Neural progenitor cell (in vitro differentiated cells): ENCODE measurements at places on chromosomes 7 and 10. TPM values are rescaled to one million over a fixed set of nuclear protein-coding genes. Genes with fewer than 3 reads are reported as not detected.

- H3K27ac ChIP-seq, result no peak overlapping the region
- no peak overlapping the region for H3K4me3 ChIP-seq
- H3K4me1 ChIP-seq, result no peaks in the 10 kb centered on the region
- no peaks in the 10 kb centered on the region for H3K36me3 ChIP-seq
- no peaks in the 10 kb centered on the region for H3K27me3 ChIP-seq
These were observed 70.6 kb upstream of the RHEB start for GRCh38 chr7:151590071-151590849.

DNA sequence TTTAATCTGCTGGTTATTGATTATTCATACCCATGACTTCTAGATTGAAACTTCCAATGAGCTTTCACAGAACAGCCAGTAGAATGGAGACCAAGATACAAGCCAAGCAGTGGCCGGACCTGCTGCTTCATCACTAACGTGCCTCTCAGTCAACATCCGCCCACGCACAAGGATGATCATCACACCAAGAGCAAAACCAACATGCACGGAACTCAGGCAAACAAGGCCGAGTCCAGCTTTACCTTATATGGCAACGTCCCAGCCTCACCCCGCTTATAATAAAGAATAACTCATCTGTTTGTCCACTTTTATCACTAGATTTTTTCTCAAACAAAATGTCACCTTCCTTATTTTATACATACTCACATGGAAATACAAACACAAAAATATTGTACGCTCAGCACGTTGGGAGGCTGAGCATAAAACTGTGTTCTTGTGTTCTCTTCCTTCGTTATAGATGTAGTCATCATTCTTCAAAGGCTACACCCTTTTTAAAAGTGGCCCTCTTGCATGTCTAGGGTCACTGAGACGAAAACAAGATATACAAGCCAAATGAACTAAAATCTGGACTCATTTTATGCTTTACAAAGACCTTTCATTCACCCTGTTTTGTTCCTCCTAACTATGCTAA is 122.7 kb downstream of the SFMBT2 start:
- H3K27me3 ChIP-seq, result no peaks in the 10 kb centered on the region
- peaks cover 3% of the 10 kb centered on the region for H3K4me1 ChIP-seq
- DNase-seq, result no peak
- H3K27ac ChIP-seq, result no peak overlapping the region
- H3K36me3 ChIP-seq, result no peaks in the 10 kb centered on the region
- no peak overlapping the region for H3K4me3 ChIP-seq

- H3K4me3 ChIP-seq, result no peak overlapping the region
- no peaks in the 10 kb centered on the region for H3K36me3 ChIP-seq
- DNase-seq, result no peak
- H3K27ac ChIP-seq, result no peak overlapping the region
- H3K27me3 ChIP-seq, result no peaks in the 10 kb centered on the region
These were observed 56.3 kb upstream of the CAMK2B start for GRCh38 chr7:44381494-44382220.

- no peak overlapping the region for H3K4me3 ChIP-seq
- H3K27me3 ChIP-seq, result no peaks in the 10 kb centered on the region
- H3K4me1 ChIP-seq, result no peaks in the 10 kb centered on the region
These were observed 68.2 kb upstream of the AGK start for GRCh38 chr7:141483044-141483443.

- H3K27me3 ChIP-seq, result no peaks in the 10 kb centered on the region
- no peak within 1 kb of the TSS for H3K4me3 ChIP-seq
- H3K36me3 ChIP-seq, result no peaks in the 10 kb centered on the region
- no peaks in the 10 kb centered on the region for H3K4me1 ChIP-seq
These were observed at the start of gene WDFY4 for GRCh38 chr10:48684792-48685623. Gene WDFY4 (plus strand): TSS chr10:48684873. CDS start chr10:48709733, 24,860 bp downstream.

GRCh38 chr10:63722537-63722936 is 201.3 kb downstream of the REEP3 start:
- H3K4me3 ChIP-seq, result no peak overlapping the region
- no peaks in the 10 kb centered on the region for H3K36me3 ChIP-seq
- H3K27ac ChIP-seq, result no peak overlapping the region
- no peak for DNase-seq

DNA sequence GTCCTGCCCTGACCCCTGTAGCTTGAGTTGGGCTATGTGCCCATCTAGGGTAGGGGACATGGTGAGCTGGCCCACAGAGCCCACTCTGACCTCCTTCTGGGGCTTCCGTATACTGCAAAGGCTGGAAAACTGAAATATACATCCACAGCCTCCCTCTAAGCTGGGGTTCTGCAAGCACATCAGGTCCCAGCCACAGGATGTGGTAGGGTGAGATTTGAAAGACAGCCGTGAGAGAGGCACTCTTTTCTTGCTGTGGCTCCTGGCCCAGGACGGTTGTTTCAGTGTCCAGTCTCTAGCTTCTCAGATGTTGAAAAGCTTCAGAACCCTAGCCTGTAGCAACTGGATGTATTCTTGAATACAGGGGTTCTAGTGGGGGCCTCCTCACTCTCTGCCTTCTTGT is 60.1 kb upstream of the ADRB1 start:
- H3K4me3 ChIP-seq, result no peak overlapping the region
- H3K27ac ChIP-seq, result no peak overlapping the region
- no peaks in the 10 kb centered on the region for H3K27me3 ChIP-seq

DNA sequence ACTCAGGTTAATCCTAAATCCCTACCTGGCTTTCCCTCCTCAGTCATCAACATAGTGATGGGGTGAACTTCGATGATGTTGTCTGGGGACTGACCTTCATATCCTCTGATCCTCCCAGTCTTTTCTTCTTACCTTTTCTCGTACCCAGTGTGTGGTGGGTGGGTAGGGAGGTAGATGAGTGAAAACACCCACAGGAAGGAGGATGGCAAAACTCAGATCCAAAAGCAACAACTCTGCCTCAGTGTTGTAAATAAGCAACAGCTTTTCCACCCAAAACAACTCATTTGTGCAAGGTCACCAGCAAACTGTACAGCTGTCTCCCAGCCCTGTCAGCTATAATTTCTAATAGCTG is 38.6 kb downstream of the VOPP1 start:
- no peaks in the 10 kb centered on the region for H3K36me3 ChIP-seq
- no peak for DNase-seq
- H3K4me1 ChIP-seq, result peaks cover 21% of the 10 kb centered on the region

Gene CTAGE15
- total RNA-seq, result 0.19 and 0.50 TPM in 2 replicates

Gene MPLKIP
- 48.4 and 87.2 TPM in 2 replicates for total RNA-seq

Gene PALD1
- total RNA-seq, result 9.6 and 20.4 TPM in 2 replicates

Gene RPP30
- 60.0 and 85.5 TPM in 2 replicates for total RNA-seq

Gene COL17A1
- 1.5 and 2.3 TPM in 2 replicates for total RNA-seq
